ENCODE measurements at places on chromosomes 11 and 22.

GRCh38 chr11:12725055-12725862, 51.0 kb downstream of the TEAD1 start:
- DNase-seq: no peak

DNA sequence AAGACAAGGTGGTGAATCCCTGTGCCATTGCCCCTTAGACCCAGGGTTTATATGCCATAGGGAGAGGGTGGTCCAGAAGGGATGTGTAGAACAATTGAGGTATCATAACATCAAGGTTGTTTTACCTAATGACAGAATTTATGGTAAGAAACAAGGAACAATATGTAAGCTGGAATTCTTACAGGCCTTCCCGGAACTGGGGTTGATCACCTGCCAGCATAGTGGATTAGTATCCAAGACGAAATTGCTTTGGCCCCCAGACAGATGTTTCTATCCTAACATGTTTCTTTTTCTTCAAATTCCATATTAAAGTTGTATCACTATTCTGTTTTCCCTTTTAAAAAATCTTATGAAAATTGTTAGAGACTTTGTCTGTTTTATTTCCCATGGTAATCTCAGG, 343.8 kb upstream of the ANO3 start:
- no peak for DNase-seq

GRCh38 chr11:1563149-1563638, 8.9 kb downstream of the DUSP8 start:
- DNase-seq: no peak

DNA sequence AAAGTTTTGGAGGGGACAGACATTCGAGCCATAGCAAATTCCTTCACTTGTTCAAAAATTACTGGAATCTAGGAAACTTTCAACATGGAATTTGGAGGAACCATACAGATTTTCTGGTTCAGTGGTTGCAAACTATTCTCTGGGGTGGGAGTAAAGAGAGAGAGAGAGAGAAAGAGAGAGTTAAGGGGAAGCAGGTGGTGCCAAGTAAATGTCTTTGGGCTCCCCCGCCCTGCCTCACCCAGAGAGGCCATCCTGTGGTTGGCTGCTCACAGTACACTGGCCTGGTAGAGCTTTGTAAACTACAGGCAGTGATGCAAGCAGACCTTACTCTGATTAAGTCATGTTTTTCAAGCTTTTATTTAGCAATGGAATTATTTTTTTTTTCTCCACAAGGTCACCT, 82.6 kb downstream of the ADAMTS15 start:
- no peak for DNase-seq

Data from GM23338 (cell line).